ENCODE measurements at places on chromosomes 5 and 9. TPM values are rescaled to one million over a fixed set of nuclear protein-coding genes. Genes with fewer than 3 reads are reported as not detected.

SPARC gene
- 3,080 TPM for polyA plus RNA-seq

C9 gene
- polyA plus RNA-seq = 0.95 TPM

LCN2 gene
- 2.2 TPM for polyA plus RNA-seq

CDKN2A gene
- 12.9 TPM for polyA plus RNA-seq

KLHL3 gene
- polyA plus RNA-seq = 13.7 TPM

ASS1 gene
- 90.2 TPM for polyA plus RNA-seq

HMCN2 gene
- 17.7 TPM for polyA plus RNA-seq

FAM163B gene
- 2.2 TPM for polyA plus RNA-seq

TEK gene
- polyA plus RNA-seq = 3.7 TPM

RASA1 gene
- polyA plus RNA-seq = 45.9 TPM

ZNF483 gene
- 10.5 TPM for polyA plus RNA-seq

ARHGEF37 gene
- 12.9 TPM for polyA plus RNA-seq

SPATA6L gene
- polyA plus RNA-seq = 42.3 TPM

ANKRD34B gene
- 0.34 TPM for polyA plus RNA-seq

NPR2 gene
- 18.5 TPM for polyA plus RNA-seq

KCNMB1 gene
- 4.6 TPM for polyA plus RNA-seq

SV2C gene
- polyA plus RNA-seq = 0.24 TPM

ZNF608 gene
- polyA plus RNA-seq = 28.7 TPM

TJP2 gene
- polyA plus RNA-seq = 108 TPM
